ENCODE measurements at places on chromosomes 12 and 14.

DNA sequence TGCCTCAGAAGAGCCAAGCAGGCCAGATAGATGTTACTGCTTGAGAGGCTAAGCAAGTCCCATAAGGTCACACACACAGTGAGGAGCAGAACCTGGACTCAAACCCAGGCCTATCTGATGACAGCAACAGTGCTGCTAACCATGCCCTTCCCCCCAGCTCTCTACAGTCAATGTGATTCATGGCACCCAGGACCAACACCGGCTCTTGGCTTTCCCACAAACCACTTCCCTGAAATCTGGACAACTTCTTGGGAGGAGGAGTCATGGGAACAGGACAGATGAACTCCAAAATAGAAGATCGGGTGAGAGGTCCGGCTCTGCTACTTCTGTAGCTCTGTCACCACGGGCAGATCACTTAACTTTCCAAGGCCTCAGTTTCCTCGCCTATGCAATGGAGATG, 716 bp upstream of the PTGDR start:
- no peak for DNase-seq

DNA sequence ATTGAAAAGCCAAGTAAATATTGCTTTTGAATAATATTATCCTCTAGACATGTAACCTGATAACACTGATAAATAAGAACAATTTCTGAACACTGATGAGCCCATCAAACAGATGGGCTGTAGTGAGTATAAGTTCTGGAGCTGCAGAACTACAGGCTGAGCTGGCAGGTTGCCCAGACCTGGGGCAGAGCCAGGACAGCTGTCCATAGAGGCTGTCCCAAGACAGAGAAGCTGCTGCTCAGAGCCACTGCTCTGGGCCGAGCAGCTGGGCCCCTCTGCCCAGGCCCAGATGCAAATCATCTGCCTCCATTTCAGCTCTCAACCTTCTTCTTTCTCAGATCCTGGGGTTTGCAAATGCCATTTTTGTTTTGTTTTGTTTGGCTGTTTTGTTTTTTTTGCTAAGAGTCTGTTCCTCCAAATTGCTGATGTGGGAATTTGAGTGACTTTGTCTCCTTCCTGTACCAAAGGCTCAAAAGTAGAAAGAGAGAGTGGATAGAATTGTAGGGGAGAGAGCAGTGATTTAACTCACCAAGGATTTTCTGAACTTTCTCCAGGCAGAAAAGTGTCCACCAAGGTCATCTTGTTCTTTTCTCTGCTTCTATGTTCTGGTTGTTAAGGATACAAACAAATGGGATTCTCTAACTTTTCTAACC, 4.0 kb upstream of the TESPA1 start:
- no peak for DNase-seq

DNA sequence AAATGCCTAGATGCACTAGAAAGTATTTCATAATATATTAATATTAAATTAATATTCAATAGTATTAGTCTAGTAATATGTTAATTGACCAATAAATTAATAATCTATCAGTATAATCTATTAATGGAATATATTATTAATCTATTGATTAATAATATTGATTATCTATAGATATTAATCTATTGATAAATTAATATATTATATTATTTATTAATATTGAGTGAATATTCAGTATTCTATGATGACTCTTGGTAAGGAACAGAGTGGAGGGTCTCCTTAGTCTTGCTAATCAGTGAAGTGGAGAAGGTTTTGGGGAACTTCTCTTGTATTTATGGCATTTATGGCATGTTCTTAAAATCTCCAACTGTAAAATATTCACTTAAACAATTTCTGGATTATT, 679.3 kb upstream of the FLRT2 start:
- DNase-seq: no peak

GRCh38 chr12:116532428-116532827, 26.8 kb upstream of the MAP1LC3B2 start:
- DNase-seq: no peak

DNA sequence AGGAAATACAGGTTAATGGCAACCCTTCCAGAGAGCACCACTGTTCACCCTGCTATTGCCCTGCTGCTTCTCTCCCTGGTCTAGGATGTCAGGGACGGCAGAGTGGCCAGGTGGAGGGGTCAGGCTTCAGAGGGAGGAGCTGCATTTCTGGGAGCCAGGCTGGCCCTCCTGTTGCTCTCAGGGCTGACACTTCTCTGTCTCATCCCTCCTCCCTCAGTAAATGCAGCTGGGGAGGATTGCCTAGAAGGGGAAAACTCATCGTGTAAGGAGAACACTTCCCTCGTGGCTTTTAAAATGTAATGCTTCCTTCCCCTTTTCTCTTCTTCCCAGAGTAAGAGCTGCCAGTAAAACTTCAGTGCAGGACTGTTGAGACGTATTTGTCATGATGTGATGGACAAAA, 20.8 kb downstream of the SUSD6 start:
- no peak for DNase-seq

GRCh38 chr12:107610021-107610859, 75.4 kb upstream of the PWP1 start:
- peak; percentile 45 for DNase-seq

GRCh38 chr12:103944964-103945363, 14.8 kb downstream of the HSP90B1 start:
- no peak for DNase-seq

DNA sequence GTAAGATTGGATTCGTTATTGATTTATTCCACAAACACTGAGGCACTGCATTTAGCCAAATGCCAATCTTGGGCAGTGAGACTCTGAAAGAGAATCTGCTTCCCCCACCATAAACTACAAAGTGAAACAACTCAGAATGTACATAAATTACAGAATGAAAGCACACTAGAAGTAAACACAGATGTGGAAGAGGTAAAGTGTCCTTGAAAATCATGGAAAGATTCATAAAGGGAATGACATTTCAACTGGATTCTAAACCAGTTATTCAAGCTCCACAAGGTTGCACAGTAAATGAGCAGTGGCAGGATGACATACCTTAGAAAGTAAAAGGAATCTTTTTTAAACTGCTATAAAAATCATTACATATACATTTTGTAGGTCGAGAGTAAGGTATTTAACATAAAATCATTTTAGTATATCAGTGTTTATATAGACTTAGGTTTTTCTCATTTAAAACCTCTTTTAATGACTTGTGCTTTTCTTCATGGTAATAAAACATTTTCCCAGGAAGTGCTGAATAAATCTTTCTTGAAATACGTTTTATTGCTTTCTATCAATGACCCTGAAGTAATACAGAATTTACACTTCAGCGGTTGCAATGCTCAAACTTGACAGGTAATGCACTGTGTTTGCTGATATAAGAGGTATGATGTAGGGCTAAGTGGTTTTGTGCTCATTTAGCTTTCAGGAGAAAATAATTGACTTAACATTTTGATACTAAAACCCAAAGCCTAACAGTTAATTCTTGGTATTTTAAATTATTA, 270.6 kb downstream of the NAV3 start:
- DNase-seq: no peak

DNA sequence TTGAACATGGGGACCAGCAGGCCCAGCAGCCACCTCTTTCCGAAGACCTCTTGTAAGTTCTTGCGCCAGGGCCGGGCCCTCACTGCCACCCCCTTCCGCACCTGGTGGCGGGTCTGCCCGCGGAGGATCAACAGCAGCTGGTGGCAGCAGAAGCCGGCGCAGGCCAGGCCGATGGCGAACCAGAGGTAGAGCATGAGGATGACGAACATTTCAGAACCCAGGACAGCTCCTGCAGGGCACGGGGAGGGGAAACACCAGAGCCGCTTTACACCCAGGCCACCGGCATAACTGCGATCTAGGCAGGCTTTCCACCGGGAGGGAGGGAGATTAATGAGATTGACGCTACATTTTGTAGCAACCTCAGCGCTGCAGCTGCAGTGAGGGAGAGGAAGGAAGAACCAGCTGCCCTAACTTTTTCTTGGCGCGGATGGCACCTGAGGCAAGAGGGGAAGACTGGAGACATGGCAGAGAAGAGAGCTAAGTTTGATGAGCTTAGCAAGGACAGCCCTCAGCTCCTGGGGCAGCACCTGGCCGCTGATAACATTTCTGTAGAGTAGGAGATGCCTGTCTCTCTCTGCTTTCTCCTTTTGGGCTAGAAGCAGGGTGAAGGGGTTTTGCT, 7.8 kb downstream of the ZDHHC22 start:
- peak; percentile 69 for DNase-seq

- no peak for DNase-seq
These were observed 3.5 kb upstream of the ACTN1 start for GRCh38 chr14:68982581-68982980.

DNA sequence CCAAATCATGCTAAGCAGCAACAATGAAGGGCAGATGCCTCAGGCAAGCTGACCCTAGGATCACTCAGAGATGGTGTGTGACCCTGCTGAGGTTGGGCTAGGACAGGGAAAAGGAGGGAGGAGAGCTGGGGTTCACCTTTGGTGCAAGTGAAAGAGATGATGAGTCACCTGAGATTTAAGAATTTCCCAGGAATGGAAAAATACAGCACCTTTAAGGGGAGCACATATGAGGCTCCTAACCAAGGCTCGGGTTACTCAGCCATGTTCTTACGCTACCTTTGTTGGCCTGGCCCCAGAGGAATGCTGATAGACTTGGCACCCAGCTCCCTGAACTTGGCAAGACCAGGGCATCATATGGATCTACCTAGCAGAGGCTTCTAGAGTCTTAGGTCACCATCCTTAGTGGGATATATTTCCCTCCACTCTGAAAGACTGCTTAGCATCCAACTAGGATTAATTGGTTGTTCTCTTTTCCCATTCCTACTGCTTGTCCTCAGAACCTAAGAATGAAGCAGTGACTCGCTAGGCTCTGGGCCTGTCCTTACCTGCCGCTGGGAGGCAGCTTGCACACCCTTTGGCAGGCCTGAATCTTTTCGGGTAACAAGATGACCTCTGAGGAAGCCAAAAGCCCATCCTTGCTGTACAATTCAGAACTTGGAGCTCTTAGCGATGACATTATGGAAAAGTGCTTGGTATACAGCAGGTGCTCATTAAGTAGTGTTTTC, 4.0 kb upstream of the NAA25 start:
- DNase-seq: no peak

DNA sequence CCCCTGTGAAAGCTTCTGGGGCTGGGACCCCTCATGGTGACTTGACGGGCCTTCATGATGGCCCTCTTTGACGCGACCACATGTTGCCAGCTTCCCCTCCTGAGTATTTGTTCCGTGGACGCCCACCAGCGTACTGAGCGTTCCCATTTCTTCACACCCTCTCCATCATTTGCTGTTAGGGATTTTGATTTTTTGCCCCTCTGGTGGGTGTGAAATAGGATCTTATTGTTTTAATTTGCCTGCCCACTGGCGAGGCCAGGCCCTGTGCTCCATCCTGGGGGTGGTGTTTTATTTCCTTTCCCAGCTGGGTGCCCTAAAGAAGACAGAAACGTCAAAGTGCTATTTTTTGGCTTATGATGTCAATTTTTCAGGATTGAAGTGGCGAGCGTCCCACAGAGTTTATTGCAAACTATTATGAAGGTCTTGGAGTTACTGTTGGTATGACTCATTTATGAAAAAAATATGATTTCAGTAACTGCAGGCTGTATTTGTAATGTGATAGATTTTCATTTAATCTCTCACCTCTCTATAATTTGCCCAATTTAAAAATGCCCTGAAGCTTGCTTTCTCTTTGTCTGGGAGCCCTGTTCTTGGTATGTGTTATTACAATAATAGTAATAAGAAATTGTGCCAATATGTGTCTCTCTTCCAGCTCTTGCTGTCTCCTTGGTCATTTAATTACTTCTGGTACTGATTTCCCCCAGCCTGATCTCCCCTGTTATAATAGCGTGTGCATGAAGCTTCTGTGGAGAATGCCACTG, 99.6 kb downstream of the SLC25A47 start:
- no peak for DNase-seq

DNA sequence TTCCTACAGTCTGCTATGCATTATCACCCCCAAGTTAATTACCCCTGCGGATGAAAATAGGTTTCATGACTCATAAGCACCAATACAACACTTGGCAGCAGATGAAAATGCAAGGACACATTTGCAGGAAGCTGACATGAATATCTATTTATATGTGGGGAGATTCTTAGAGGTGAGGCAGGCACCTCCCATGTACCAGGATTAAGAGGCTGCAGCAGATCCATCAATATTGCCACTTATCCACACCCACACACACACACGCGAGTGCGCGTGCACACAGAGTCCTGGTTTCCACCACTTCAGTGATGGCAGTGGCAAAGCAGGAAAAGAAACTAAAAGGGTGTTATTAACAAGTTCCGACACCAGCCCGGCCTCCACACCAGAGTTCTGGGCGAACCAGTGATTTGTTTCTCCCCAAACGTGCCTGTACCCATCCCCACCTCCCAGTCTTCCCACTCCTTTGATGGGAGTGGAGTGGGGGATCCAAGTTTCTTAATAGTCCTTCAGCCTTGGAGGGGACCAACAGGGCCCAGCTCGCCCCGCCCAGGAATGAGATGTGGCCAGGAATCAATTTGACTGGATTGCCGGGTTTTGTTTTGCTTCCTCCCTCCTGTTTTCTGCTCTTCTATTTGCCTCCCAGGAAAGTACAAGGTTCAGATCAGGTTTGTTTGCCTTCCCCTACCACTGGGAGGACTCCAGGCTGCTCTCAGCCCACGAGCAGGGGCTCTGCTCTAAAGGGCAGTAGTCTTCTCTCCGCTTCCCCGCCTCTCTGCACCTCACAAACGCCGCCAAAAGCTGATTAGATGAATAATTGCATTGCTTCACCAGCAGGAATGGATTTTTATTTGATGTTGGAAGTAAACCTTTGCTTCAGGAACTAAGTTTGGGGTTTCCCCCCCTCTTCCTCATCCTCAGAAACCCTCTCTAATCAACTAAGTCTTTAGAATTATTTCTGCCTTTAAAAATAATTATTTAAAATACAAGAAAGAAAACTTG, 5.2 kb downstream of the IRF2BPL start:
- DNase-seq: peak; percentile 46

DNA sequence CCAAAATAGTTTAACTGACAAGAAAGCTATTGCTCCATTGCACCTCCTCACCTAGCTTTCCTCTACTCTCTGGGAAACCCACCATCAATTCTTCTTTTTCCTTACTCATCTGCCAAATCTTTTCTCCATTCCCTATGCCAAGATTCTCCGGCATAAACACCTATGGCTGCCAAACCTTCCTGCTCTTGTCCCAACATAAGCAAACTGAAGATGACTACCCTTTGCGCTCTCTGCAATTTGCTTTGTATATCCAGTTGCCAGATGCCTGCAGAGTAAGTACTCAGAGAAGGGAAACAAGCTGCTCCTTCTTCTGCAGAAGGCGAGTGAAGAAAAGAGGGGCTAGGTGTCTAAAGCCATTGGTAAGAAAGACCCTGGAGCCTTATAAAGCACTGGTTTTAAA, 11.5 kb downstream of the PTGER2 start:
- DNase-seq: no peak

- DNase-seq: no peak
These were observed 30.4 kb upstream of the RIMBP2 start for GRCh38 chr12:130746546-130746945.

DNA sequence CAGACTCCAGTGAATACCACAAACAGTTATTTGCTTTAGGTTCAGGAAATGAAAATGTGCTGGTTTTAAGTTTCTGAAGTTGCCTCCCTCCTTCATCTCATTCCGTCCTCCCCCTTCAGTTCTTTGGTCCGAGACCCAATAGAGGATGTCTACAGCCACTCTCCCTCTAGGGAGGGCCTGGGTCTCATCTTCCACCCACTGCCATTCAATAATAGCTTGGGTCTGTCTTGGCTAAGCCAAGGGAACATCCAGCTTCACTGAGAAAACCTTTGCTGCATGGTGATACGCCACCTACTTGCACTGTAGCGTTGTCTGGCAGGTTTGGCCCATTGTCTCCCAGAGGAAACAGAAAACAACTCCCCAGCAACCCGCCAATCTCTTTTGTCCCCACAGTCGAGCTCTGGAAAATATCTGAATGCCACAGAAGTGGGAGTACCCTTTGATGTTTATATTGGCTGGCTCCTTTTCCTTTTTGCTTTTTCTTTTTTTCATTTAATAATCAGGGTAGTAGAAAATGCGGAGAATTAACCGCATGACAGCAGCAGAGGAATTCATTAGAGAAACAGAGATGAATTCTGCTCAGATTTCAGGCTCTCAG, 380.1 kb downstream of the RAD51B start:
- DNase-seq: no peak

All from activated naive CD8-positive, alpha-beta T cell treated with anti-CD3 and anti-CD28 coated beads, Interleukin-2, amount 50 U/mL, for 24 hours (primary cell).